ENCODE measurements at places on chromosomes 1 and 21. TPM values are rescaled to one million over a fixed set of nuclear protein-coding genes. Genes with fewer than 3 reads are reported as not detected.

FALEC gene
- not detected for total RNA-seq

CFAP74 gene
- total RNA-seq = not detected

RAB13 gene
- total RNA-seq = 33.9 TPM

FCRL4 gene
- total RNA-seq = not detected

ECM1 gene
- total RNA-seq = 11.3 TPM

GRCh38 chr1:85344256-85344694 lies 67.8 kb upstream of the BCL10 start:
- peak; percentile 77 for DNase-seq

DNA sequence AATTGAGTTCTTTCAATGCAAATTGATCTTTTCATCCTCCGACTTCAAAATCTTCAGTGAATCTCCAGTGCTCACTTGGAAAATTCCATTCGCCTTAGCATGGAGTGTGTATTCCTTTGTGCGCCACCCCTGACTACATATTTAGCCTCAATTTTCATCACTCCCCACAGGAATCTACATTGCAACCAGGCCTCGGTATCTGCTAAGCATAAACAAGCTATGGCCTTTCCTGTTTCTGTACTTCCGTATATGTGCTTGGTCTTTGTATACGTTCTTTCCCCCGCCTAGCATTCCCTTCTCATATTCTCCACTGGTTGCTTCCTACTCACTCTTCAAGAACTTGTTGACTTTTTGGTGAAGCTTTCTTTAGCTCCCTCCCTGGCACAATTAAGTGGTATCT lies 470.8 kb downstream of the LMO4 start:
- DNase-seq = no peak

DNA sequence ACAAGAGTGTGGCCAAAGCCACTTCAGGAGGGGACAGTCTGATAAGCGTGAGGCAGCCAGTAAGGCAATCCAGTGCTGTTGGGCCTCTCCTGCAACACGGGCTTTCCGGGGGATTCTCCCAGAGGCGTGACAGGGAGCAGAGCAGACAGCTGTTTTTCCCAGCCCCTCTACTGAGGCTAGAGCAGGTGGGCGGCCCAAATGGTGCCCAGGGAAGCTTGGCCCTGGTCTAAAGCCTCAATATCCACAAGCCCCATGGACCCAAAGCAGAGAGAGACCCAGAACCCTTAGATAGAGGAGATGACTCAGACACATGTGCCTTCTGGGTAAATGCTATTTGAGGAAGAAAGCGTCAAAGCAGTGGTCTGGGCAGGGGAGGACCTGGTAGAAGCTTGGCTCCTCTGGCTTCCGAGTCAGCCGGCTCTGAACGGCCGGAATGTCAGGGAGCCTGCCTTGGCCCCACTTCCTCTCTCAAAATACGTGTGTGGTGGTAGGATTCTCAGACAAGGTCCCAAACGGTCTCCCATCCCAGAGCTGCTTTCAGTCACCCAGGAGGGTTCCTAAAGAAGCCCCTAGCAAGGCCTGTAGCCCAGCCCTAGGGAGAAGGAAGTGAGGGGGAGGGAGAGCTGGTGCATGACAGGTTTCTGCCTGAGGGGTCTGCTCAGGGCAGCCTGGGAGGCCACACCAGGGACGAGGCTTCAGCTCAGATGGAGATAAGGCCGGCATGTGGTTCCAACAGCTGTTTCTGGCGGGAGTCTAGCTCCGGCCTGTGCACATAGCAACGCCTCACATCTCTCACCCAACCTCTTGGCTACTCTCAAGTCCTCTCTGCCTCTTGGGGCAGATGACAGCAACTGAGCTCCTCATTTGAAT lies 28.8 kb downstream of the PIK3C2B start:
- DNase-seq = no peak

- no peak for DNase-seq
Measured at GRCh38 chr21:45248301-45248892, 39.3 kb downstream of the POFUT2 start.

DNA sequence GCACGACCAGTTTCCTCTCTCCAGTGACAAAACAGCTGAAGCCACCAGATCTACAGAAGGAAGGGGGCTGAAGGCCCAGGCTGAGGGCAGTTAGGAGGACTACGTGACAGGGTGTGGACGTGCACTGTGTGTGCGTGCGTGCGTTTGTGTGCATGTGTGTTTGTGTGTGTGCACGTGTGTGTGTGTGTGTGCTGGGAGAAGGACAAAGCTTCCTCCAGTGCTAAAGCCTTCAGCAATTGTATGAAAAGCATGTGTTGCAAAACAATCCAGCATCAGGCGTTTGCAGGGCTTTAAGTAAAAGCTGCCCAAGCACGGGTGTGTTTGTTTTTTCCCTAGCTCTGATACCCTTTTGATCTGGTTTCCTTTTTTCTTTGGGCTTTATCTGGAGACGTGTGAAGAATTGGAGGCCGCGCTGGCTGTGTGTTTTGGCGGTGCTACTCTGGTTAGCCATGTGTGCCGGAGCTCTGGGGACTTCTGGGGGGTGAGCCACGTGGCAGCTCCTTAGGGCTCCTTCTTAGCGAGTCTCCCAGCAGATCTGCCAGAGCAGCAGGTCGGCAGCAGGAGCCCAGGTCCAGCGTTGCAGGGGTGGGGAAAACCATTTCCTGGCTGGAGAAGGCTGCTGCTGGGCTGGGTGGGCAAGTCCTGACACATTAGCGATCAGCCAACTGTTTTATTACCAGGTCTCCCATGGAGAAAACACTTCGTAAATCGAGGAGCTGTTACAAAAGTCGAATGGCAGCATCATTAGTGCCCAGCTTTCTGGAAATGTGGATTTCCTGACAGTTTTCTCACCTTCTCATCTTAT lies 73.4 kb downstream of the UCK2 start:
- DNase-seq = no peak

GRCh38 chr1:56356376-56356990 lies 222.9 kb downstream of the PLPP3 start:
- no peak for DNase-seq

GRCh38 chr1:26717017-26717491 lies 21.2 kb downstream of the ARID1A start:
- no peak for DNase-seq

- no peak for DNase-seq
Measured at GRCh38 chr1:27549807-27550408, 54.0 kb downstream of the AHDC1 start.

DNA sequence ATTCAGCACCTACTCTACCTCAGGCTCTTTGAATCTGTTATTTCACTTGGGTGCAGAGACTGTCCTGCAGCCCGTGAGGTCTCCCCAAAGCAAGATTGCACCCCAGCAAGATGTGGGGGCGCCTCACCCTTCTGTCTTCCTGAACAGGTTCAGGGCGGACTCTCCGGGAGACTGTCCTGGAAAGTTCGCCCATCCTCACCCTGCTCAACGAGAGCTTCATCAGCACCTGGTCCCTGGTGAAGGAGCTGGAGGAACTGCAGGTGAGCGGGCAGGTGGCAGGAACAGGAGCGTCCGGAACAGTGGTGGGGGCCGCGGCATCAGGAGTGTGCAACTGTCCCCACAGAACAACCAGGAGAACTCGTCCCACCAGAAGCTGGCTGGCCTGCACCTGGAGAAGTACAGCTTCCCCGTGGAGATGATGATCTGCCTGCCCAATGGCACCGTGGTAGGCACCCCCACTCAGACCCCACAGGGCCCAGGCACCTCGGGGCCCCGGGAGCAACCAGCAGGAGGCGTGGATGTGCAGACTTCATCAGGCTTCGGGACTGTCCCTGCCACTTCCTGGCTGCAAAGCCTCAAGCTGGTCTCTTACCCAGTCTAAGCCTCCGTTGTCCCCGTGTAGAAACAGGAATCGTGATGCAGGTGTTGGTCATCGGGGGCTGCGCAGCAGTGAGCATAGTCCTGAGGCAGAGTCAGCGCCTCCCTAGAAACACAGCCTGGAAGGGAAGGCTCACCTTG lies 5.9 kb upstream of the MTFR1L start:
- no peak for DNase-seq

DNA sequence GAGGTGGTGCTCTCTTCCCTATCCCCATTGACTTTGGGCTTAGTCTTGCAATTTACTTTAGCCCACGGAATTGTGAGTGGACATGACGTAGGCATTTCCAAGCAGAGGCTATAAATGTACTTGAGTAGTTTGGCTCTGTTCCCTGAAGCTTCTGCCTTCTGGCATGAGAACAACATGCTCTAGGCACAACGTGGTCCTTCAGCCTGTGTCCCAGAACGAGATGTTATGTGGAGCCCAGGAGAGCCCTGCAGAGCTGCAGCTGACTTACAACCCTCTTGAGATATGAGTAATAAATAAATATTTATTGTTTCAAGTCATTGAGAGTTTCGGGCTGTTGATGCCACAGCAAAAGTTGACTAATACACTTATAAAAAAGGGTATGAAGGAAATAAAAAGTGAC lies 105.2 kb upstream of the HMGB4 start:
- DNase-seq = no peak

DNA sequence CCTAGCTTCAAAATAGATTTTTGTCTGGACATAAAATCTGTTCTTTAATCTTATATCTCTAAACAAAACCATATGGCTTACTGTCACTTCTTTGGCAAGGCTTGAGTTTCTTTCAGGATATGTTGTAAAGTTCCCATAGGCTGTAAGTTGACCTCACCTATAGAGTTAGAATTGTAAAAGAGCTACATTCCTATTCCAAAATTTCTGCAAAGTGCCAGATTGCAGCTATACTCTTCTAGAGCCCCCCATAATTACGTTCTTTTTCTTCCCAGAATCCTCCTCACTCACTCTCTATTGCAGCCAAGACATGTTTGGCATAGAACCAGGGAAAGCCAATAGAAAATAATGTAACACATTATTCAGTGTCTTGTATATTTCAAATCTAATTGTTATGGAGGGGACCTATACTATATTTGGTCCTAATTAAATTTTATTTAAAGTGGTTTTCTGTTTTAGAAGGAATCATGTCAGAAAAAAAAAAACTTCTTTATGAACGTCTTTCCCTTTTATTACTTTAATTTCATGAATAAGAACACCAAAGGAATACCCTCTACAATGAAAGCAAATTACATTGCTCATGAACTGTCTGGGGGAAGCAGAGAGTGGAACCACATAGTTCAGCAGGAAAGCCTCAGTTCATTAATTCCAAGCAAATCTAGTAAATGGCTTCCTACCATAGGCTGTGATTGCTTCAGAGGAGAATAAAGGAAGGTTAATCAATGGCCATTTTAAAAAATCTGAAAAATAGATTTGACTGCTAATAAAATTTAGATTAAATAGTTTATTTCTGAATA lies 22.3 kb downstream of the CTTNBP2NL start:
- DNase-seq = no peak

DNA sequence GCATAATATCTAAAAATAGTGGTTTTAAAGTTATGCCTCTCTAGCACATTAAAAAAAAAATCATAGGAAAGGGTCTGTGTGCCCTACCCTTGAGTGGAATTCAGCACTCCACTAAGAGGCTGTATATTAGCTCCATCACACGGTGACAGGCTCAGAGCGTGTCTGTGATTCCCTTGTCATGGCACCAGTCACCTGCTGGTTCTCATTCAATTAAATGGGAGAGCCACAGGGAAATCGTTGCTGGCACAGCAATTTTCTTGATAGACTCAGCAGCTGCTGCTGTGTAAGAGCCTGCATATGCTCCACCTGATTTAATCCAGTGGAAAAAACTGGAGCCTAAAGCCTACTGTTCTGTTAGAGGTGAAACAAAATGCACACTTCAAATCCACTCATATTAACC lies 9.5 kb downstream of the ATP6V1G3 start:
- DNase-seq = no peak
